ENCODE measurements at places on chromosomes 3 and 15.

DNA sequence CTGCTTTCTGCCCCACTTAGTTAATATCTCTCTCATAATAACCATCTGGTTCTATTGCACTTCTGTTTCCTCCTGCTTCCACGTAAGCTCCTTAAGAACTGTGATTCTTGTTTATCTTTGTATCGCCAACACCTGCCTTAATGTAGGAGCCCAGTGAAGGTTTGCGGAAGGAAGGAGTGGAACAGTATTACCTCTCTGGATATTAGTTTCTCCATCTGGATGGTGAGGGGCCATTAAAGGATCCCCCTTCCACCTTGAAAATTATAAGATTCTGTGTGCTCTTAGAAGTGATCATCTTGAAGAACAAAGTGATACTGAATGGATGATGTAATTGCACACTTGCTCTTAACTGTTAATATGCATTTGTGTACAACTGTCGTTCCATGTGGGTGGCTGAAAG lies 2.2 kb downstream of the CHRNA5 start:
- DNase-seq = peak; percentile 30

DNA sequence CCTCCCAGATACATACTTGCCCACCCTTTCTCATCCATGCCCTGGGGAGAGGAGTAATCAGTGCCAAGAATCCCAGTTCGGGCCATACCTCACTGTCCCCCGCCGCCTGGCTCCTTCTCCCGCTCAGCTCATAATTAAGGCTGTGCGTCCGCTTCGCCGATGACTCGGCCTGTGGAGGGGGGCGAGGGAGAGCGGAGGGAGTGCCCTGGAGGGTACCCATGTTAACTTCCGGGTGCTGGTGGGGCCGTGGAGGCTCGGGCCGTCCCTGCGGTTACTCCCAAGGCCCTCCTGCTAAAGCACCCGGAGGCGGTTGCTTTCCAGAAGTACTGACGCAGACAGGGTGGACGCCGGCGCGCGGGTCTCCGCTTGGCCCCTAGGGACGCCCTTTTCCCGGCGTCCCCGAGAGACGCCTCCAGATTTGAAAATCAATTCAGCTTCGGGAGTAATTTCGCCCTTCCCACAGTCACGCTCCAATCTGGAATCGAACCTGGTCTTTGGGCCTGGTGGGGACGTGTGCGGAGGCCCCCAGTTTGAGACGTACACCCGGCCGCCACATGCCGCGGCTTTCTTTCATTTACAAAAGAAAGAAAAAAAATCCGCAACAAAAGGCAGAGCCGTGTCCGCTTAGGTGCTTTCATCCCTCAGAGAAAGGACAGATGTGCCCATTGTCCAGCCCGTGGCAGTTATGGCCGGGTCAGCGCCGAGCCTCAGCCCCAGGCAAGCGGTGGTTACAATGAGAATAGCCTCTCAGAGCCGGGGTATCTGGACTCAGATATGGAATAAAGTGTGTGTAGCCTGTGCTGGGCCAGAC lies 1.0 kb upstream of the ONECUT1 start:
- no peak for DNase-seq

GRCh38 chr15:41011055-41011815 lies 58.0 kb downstream of the CHAC1 start:
- DNase-seq = no peak

DNA sequence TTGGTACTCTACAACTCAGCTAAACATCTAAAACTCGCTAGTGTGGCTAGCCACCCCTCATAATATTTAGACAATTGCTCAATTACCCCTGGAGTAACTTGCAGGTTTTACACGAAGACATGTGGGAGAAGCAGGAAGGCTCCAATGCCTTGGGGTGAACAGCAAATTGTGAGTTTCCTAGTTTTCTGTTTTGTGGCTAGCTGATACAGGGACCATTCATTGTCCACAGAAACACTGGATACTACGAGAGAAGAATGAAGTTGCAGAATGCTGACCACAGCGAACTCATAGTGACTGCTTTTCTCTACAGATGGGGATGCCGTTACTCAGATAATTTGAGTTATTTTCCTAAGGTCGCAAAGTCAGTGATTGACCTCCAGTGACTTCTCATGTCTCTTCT lies 212.9 kb downstream of the P3H2 start:
- no peak for DNase-seq

- DNase-seq = no peak
Measured at GRCh38 chr3:125436921-125437320, 61.8 kb upstream of the ZNF148 start.

- peak; percentile 40 for DNase-seq
Measured at GRCh38 chr15:90981681-90982080, 12.7 kb downstream of the PRC1 start.

GRCh38 chr15:78808550-78808949 lies 2.7 kb downstream of the ADAMTS7 start:
- DNase-seq = peak; percentile 68

GRCh38 chr3:9311228-9311627 lies 51.6 kb upstream of the THUMPD3 start:
- no peak for DNase-seq

DNA sequence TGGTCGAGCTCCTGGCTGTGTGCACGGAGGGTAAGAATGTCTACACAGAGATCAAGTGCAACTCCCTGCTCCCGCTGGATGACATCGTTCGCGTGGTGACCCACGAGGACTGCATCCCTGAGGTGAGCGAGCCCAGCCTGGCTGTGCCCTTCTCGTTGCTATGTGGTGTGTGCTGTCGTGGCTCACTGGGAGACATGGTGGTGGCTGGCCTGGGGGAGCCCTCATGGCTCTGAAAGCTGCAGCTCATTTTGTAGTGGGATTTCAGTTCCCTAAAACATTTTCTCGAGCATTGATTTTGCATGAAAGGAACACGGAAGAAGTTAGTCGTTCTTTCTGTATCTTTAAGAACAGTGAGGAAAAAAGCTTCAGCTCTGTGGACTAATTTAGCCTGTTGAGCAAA lies 200.5 kb downstream of the ITPR1 start:
- DNase-seq = peak; percentile 58

GRCh38 chr3:182220013-182220412 lies 508.3 kb downstream of the SOX2 start:
- no peak for DNase-seq

- DNase-seq = no peak
Measured at GRCh38 chr3:121988146-121988545, 33.9 kb downstream of the ILDR1 start.

- DNase-seq = no peak
Measured at GRCh38 chr15:50140098-50140497, 21.1 kb upstream of the ATP8B4 start.

DNA sequence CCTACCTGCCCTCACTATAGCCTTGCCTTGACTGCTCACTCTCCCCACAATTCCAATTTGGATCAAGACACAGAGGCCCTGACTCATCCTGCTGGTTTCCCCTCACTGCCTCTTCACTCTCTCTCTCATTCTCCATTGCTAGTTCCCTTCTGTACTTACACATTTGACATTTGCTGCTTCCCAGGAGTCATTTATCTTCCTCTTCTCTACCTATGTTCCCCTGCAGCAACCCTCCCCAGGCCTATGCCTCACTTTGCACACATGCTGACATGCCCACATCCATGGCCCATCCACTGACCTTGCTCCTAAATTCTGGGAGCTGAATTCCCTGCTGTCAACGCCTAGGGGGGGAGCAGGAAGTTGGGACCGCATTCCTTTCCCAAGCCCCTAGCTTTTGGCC lies 82.2 kb downstream of the SRGAP3 start:
- DNase-seq = no peak

DNA sequence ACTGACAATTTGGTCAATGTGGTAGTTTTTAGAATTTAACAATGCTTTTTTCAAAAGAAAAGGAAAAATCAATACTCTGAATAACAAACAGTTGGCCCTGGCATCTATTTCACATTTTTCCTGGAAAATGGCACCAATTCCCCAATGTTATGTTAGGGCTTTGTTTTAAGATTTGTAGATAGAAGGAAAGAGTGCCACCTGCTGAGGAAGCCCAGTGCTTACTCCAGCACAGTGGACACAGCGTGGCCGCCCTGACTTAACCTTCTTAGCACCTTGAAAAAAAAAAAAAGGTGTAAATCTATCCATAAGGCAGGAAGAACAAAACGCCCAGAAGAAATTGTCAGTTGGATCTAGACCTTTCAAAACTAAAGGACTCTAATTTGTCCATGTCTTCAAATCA lies 110.7 kb upstream of the CNTN4 start:
- no peak for DNase-seq

DNA sequence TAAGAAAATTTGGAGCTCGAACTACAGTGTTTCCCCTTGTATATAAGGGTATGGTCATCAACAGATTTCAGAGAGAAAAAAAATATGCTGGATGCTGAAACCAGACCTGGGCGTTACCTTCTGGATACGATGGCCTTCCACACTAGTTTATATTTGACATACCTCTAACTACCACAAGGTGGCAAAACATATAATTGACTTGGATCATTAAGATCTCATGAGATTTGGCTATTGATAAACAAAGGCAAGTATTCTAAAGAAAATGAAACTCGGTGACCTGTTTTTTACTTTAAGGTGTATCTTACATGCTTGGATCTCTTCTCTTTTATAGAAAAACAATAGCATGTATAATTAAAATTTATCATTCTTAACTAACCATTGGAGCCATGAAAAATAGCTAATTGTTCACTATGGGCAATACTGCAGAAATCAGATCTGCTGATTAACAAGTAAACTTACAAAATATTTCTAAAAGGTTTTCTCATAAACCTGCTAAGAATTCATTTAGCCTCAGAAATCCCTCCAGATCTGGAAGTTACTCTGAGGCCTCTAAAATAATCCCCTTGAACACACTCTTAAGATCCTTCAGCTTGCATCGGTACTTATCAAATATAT lies 300.6 kb upstream of the KCNH8 start:
- peak; percentile 22 for DNase-seq

DNA sequence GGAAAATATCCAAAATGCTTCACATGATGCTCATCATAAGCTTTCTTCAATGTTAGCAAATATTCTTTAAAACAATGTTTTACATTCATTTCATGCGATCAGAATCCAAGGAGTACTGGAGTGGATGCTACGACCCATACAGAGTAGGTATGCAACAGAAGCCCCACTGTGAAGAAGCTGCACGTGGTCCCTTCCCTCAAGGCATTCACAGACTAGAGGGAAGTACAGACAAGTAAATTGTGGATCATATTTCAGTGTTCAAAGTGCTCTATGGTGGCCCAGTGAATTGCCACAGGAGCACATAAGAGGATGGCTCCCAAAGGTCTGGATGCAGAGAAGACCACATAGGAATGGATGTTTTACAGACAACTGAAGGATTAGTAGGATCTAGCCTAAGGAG lies 789.9 kb downstream of the IGSF11 start:
- DNase-seq = no peak

- no peak for DNase-seq
Measured at GRCh38 chr3:58370407-58370806, 37.7 kb downstream of the PXK start.
